ENCODE measurements at places on chromosomes 7 and 10.

GRCh38 chr10:77252380-77253146, 385.0 kb downstream of the KCNMA1 start:
- peaks cover 43% of the 10 kb centered on the region for H3K4me1 ChIP-seq
- no peak overlapping the region for H3K4me3 ChIP-seq
- no peaks in the 10 kb centered on the region for H3K27me3 ChIP-seq
- H3K27ac ChIP-seq: no peak overlapping the region

GRCh38 chr7:2583798-2584580, 25.2 kb downstream of the IQCE start:
- H3K36me3 ChIP-seq: no peaks in the 10 kb centered on the region
- no peak for DNase-seq
- H3K4me1 ChIP-seq: no peaks in the 10 kb centered on the region
- no peak overlapping the region for H3K4me3 ChIP-seq
- no peaks in the 10 kb centered on the region for H3K27me3 ChIP-seq

GRCh38 chr10:102055647-102056419, at the start of gene ARMH3:
Gene ARMH3 (minus strand): TSS chr10:102056173. CDS start chr10:102040114, 16,059 bp downstream.
- H3K4me1 ChIP-seq: peaks cover 4% of the 10 kb centered on the region
- no peaks in the 10 kb centered on the region for H3K27me3 ChIP-seq
- peak; percentile 97 for DNase-seq
- H3K4me3 ChIP-seq: peak within 1 kb of the TSS; percentile 81

GRCh38 chr10:86603256-86603655, 51.1 kb upstream of the OPN4 start:
- peaks cover 11% of the 10 kb centered on the region for H3K4me1 ChIP-seq
- H3K27ac ChIP-seq: no peak overlapping the region
- H3K36me3 ChIP-seq: no peaks in the 10 kb centered on the region
- H3K27me3 ChIP-seq: no peaks in the 10 kb centered on the region
- H3K4me3 ChIP-seq: no peak overlapping the region

DNA sequence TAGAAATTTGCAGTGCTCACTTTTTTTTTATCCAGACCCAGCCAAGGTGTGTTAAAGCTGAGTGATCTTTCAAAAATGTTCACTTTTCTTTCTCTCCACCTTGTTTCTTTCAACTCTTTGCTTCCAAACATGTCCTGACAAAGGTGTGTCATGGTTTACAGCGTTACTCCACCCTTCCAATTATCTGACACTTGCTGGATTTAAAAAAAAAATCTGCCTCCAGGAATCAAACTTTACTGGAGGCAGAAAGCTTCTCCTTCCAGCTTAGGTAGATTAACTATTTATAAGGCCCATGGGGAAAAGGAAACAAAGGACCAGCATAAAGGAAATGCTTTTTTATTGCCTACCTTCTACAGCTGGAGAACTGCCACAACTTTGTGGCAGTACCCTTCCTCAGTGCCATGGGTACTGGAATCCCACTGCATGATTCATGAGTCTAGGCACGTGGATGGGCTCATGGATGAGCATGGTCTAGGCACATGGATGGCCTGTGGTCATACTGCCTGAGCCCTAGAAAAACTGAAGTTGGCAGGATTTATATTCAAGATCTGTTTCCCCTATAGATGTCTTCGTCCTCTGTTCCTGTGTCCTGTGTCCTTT, at the start of gene COL17A1:
Gene COL17A1, minus strand, starts transcription at position 80 of the 600 bp plus-strand sequence. CDS start 5,207 bp downstream, outside the sequence.
- no peaks in the 10 kb centered on the region for H3K27me3 ChIP-seq
- H3K36me3 ChIP-seq: no peaks in the 10 kb centered on the region
- H3K4me1 ChIP-seq: peaks cover 7% of the 10 kb centered on the region
- no peak within 1 kb of the TSS for H3K4me3 ChIP-seq

DNA sequence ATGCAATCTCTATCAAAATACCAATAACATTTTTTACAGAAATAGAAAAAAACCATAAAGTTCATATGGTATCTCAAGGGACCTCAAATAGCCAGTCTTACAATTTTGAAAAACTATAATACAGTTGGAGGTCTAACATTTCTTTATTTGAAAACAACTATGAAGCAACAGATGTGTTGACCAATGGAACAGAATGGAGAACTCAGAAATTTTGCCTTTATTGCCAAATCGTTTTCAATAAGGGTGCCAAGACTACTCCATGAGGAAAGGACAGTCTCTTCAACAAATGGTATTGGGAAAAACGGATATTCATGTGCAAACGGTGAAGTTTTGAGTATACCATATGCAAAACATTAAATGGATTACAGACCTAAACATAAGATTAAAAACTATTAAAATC, 470.8 kb upstream of the DPP6 start:
- no peak for DNase-seq
- H3K36me3 ChIP-seq: no peaks in the 10 kb centered on the region
- no peak overlapping the region for H3K4me3 ChIP-seq
- no peak overlapping the region for H3K27ac ChIP-seq

DNA sequence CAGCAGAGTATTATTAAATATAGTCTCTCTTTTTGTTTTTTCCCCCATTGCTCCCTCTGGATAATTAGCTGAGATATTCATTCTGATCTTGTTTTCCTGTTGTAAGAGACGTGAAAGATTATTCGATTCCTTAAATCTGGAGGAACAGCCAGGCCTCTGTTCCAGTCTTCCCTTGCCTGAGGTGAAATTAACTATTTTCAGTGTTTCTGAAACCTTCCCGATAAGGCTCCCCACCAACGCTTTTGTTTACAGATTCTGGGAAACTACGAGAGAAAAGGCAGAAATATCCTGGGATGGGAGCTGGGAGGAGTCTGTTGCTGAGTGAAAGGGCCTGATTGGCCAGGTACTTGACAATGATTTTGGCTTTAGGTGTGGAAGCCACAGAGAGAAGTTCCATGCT, 63.6 kb upstream of the AGR3 start:
- H3K27ac ChIP-seq: no peak overlapping the region
- H3K27me3 ChIP-seq: no peaks in the 10 kb centered on the region
- DNase-seq: no peak
